Panc1 (cell line): ENCODE measurements at places on chromosomes 6 and 20. TPM values are rescaled to one million over a fixed set of nuclear protein-coding genes. Genes with fewer than 3 reads are reported as not detected.

The TOX2 gene
- total RNA-seq = 85.4 TPM

The C20orf202 gene
- total RNA-seq = not detected

The ASIP gene
- not detected for total RNA-seq

The RSPO3 gene
- not detected for total RNA-seq

The CCDC170 gene
- not detected for total RNA-seq
